AG04449 (cell line): ENCODE measurements at places on chromosomes 3 and 15.

DNA sequence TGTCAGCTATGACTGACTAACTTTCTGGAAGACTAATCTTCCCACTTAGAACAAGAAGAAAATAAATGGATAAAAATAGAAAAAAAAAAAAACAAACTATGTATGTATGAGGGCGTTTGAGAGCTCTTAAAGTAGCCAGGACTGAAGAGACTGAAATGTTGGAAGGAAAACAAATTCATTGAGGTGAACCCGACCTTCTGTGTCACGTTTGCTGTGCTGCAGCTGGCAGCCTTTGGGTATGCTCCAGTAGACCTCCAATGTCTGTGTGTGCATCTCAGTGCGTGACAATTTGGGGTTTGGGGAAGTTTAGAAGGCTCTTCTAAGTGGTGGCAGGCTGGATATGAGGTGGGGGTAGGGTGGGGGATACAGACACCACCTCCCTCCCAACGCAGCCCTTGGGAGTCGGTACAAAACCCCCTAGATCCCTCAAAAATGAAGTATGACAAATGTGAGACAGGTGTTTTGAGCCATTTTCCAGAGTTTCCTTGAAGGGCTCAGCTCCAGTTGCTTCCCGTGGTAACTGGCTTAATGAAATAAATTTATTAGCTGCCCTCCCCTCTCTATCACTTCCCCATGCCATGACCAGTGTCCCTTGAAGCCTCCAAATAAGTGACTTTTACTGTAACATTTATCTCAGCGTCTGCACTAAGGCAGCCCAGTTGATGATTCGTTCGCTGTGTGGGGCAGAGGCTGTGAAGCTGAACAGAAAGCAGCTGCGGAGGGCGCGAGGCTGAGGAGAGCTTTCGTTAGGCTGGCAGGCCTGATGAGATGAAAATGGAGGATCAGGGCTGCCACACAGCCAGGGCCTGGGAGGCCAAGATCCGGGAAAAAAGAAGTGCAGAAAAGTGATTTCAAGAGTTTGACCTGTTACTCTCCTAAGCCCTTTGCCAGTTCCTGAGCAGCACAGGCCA is 34.9 kb upstream of the GABRB3 start:
- no peak for DNase-seq

DNA sequence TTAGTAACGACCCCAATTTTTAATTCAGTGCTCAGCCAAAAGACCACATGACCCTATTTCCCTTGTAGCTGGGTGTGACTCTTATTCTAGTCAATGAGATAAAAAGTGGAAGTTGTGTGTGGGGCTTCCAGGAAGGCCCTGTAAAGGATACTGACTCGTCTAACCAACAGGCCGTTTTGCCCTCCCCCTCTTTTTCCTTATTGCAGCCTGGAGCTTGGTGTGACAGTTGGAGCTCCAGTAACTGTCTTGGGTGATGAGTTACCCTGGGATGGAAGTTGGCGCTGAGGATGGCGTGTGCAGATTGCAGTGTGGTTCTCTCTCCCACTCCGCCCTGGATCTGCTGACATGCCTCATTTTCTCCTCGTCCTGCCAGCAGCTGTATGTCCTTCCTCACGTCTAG is 209.3 kb upstream of the PROK2 start:
- DNase-seq, result no peak

DNA sequence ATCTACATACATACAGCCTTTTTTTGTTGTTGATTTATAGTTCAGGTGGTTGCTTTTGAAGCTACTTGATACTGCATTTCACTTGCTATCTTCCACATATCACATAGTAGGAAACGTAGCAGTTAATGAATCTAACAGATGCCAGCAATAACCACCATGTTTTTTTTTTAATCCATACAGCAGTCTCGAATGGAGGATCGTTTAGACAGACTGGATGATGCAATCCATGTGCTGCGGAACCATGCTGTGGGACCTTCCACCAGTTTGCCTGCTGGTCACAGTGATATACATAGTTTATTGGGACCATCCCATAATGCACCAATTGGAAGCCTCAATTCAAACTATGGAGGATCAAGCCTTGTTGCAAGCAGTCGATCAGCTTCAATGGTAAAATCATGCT is 123.2 kb upstream of the CGNL1 start:
- DNase-seq, result no peak

GRCh38 chr3:98971169-98971681 is 69.7 kb upstream of the DCBLD2 start:
- DNase-seq, result peak; percentile 59

GRCh38 chr3:134809427-134810051 is 14.5 kb downstream of the EPHB1 start:
- no peak for DNase-seq

DNA sequence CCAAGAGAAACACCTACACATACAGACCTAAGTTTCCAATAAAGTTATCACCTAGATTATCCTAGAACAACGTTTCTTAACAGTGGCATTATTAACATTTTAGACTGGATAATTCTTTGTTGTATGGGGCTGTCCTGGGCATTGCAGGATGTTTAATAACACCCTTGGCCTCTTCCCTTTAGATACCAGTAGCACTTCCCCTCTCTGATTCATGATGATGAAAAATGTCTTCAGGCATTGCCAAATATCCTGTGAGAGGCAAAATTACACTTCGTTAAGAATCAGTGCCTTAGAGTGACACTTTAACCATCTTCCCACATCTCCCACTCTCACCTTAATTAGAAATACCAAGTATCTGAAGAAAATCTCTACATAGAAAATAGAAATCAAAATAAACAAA is 352.6 kb downstream of the CGGBP1 start:
- no peak for DNase-seq
